ENCODE measurements at places on chromosomes 3 and 15.

- DNase-seq, result no peak
Measured at GRCh38 chr3:63635186-63635585, 17.3 kb upstream of the SNTN start.

GRCh38 chr15:37058316-37058985 is 41.9 kb downstream of the MEIS2 start:
- DNase-seq, result no peak

- no peak for DNase-seq
Measured at GRCh38 chr3:23263796-23264195, 60.7 kb downstream of the UBE2E2 start.

- no peak for DNase-seq
Measured at GRCh38 chr3:46293035-46293724, 50.9 kb downstream of the CCR3 start.

GRCh38 chr3:44280631-44281030 is 38.9 kb downstream of the TOPAZ1 start:
- DNase-seq, result no peak

All from stimulated activated CD8-positive, alpha-beta memory T cell treated with anti-CD3 and anti-CD28 coated beads, Interleukin-2, amount 100 ng/mL, for 1 hour (primary cell).